ENCODE measurements at places on chromosomes 5 and 9.

GRCh38 chr9:136397643-136398042, 2.3 kb downstream of the SNAPC4 start:
- no peak for DNase-seq

DNA sequence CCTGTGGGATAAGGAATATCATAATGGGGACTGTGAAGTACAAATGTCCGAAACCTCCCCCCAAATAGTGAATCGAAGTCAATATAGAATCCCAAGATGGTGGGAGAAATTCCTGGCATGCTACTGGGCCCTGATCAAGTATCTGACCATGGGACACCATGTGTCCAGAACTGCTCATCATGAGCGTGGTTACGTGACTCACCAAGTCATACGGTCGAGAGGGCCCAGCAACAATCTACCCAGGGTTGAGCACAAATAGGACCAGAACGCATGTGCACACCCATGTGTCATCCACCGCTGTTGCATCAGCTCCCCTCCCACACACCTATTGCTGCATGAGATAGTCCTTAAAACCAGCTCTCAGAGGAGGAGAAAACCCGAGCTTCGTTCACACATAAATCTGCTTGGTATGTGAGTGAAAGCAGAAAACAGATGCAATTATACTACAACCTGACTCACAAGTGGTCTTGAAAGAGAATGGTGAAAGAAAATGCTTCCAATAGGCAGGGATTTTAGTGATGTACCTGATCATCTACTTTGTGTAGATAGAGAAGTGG, 353.2 kb downstream of the CWC27 start:
- no peak for DNase-seq

- DNase-seq = no peak
Observed at GRCh38 chr9:15160673-15161072, 146.3 kb downstream of the TTC39B start.

DNA sequence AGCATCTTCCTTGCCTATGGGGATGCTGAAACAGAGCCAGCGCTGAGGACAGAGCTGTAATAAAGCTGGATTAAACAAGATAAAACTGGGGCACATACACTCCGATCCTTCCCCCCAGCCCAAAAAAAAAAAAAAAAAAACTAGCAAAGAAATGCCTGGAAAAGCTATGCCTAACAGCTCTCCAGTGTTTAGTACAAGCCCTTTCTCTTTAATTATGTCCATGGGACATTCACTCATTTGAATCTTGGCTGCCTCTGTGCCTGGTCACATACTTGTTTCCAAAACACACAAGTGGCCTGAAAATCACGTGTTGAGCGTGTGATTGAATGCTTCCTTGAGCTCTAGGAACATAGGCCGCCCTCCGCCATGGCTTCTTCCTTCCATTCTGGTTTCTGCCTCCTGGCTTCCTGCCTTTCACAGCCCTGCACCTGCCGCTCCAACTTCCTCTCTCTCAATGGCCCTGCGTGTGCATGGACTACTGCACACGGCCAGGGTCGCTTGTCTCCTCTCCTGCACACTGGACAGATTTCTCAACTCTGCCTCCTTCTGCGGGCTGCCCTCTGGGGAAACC, 111.0 kb upstream of the RETREG1 start:
- DNase-seq = no peak

All from activated CD4-positive, alpha-beta T cell treated with anti-CD3 and anti-CD28 coated beads for 4 hours (primary cell).